ENCODE measurements at places on chromosomes 5 and 9. TPM values are rescaled to one million over a fixed set of nuclear protein-coding genes. Genes with fewer than 3 reads are reported as not detected.

Gene ZBTB34
- 8.1 TPM for total RNA-seq

Gene PCDHB9
- total RNA-seq: 0.05 TPM

Gene DPH7
- 41.9 TPM for total RNA-seq

Gene LRRC26
- total RNA-seq: not detected

Gene OLFM1
- total RNA-seq: not detected

Gene PDE6A
- total RNA-seq: 0.05 TPM

Gene RIMOC1
- 32.9 TPM for total RNA-seq

Gene RFK
- 9.6 TPM for total RNA-seq

GRCh38 chr9:132114102-132114707, 34.5 kb upstream of the MED27 start:
- no peaks in the 10 kb centered on the region for H3K36me3 ChIP-seq
- H3K27ac ChIP-seq: no peak overlapping the region
- peak; percentile 51 for DNase-seq
- H3K4me1 ChIP-seq: no peaks in the 10 kb centered on the region

DNA sequence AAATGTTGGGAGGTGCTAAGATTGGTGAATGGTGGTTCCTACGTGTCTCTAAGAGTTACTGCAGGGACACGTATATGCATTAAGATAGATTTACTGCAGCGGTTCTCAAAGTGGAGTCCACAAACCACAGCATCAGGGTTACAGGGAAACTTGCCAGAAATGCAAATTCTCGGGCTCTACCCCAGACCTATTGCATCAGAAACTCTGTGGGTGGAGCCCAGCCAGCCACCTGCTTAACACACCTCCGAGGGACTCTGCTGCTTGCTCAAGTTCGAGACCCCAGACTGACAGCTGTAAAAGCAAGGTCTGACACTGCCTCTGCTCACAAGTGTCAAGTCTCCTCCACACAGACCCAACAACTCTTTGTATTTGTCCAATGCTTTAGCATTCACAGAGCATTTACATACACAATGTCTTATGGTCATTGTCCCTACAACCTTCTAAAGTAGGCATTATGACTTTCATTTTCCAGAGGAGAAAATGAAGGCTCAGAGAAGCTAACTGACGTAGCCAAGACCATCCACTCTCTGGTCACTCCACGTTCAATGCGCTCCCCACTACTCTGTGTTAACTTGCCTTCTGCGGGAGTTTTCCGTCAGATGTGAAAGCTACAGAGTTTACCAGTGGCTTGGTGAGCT, 48.8 kb downstream of the HSD17B3 start:
- H3K27ac ChIP-seq: no peak overlapping the region
- peaks cover 9% of the 10 kb centered on the region for H3K4me1 ChIP-seq
- no peak for DNase-seq

- no peak overlapping the region for H3K4me3 ChIP-seq
- no peaks in the 10 kb centered on the region for H3K4me1 ChIP-seq
- H3K27ac ChIP-seq: no peak overlapping the region
- DNase-seq: no peak
- H3K36me3 ChIP-seq: no peaks in the 10 kb centered on the region
- peaks cover 29% of the 10 kb centered on the region for H3K27me3 ChIP-seq
These were observed 275.2 kb downstream of the SMARCA2 start for GRCh38 chr9:2290382-2290781.

DNA sequence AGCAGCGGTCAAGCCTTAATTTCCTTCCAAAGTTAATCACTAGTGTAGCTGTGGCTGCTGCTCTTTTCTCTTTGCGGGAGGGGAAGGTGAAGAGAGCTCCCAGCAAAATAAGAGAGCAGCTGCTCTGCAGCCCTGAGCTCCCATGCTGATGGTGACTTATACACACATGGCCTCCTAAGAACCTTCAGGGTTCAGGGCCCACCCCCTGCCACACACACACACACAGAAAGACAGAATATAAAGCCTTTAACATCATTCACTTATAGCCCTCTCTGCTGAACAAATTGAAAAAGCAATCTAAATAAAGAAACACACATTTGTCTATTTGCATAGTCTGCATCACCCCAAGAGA, 43.6 kb downstream of the GAS1 start:
- no peaks in the 10 kb centered on the region for H3K4me1 ChIP-seq
- peaks cover 65% of the 10 kb centered on the region for H3K27me3 ChIP-seq
- no peak overlapping the region for H3K4me3 ChIP-seq
- no peaks in the 10 kb centered on the region for H3K36me3 ChIP-seq

GRCh38 chr9:68545033-68545705, 4.5 kb upstream of the TMEM252 start:
- no peak overlapping the region for H3K27ac ChIP-seq
- no peak overlapping the region for H3K4me3 ChIP-seq
- no peaks in the 10 kb centered on the region for H3K4me1 ChIP-seq
- H3K27me3 ChIP-seq: peaks cover 28% of the 10 kb centered on the region
- no peaks in the 10 kb centered on the region for H3K36me3 ChIP-seq

DNA sequence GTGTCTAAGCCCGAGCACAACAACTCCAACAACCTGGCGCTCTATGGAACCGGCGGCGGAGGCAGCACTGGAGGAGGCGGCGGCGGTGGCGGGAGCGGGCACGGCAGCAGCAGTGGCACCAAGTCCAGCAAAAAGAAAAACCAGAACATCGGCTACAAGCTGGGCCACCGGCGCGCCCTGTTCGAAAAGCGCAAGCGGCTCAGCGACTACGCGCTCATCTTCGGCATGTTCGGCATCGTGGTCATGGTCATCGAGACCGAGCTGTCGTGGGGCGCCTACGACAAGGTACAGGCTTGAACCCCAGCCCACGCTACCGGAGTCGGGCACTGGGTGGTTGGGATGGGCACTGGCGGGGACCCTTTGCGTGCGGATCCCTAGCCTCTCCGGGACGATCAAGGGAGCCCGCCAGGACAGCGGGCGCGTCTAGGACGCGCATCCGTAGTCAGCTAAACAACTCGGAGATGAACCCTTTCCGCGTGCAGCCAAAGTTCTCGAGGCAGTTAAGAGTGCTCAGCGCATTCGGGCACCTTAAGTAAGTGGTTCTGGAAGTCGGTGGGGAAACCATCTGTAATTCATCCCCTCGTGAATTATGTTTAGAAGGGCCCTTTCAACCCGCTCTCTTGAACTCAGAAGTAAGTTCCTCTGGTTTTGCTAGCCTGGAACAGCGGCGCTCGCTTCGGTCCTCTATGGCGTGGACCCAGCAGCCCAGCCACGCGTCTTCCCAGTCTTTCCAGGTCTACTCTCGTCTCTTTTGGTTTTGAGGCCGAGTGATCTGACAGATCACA, 1.3 kb downstream of the KCNN2 start:
- peaks cover 10% of the 10 kb centered on the region for H3K4me1 ChIP-seq
- H3K27ac ChIP-seq: no peak overlapping the region
- no peak for DNase-seq
- H3K36me3 ChIP-seq: no peaks in the 10 kb centered on the region

DNA sequence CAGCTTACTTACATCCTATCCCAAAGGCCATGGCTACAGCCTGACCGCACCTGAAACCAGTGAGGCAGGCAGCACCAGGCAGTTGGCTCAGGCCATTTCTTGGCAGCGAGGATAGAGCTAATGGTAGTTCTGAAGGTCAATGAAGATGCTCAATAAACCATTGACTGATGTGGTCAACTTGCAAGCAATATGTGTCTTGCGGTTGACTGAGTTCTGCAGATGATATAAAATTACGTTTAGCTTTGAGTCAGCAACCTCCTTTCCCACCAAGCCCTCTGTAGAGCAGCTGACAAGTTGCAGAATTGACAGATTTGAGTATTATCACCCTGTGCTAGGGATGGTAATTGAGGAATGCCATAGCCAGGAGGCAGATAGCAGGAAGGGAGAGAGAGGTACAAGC, 189.0 kb upstream of the PUM3 start:
- no peaks in the 10 kb centered on the region for H3K4me1 ChIP-seq
- peaks cover 12% of the 10 kb centered on the region for H3K27me3 ChIP-seq
- DNase-seq: no peak

DNA sequence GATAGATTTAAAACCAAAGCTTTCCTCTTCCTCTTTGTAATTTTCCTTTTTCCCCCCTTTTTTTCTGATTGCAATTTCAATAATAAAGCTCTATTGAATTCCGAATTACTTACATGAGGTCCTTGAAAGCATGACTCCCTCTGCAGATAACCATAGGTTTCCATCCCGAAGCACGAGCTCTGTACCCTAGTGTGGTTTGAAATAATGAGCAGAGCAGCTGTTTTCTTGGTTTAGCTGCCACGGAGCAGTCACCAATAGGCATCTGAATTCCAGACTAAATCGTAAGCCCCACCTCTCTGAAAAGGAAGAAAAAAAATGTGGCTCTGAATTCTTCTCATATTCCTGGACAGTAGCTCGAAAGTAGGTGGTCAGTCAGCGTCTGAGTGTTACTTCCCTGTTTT, 18.5 kb upstream of the GNE start:
- no peaks in the 10 kb centered on the region for H3K4me1 ChIP-seq
- H3K36me3 ChIP-seq: no peaks in the 10 kb centered on the region
- no peak for DNase-seq
- no peak overlapping the region for H3K27ac ChIP-seq
- no peaks in the 10 kb centered on the region for H3K27me3 ChIP-seq

- no peak overlapping the region for H3K27ac ChIP-seq
- no peaks in the 10 kb centered on the region for H3K36me3 ChIP-seq
- H3K27me3 ChIP-seq: no peaks in the 10 kb centered on the region
- DNase-seq: no peak
- no peak overlapping the region for H3K4me3 ChIP-seq
- no peaks in the 10 kb centered on the region for H3K4me1 ChIP-seq
These were observed 35.7 kb upstream of the LURAP1L start for GRCh38 chr9:12739014-12739652.

DNA sequence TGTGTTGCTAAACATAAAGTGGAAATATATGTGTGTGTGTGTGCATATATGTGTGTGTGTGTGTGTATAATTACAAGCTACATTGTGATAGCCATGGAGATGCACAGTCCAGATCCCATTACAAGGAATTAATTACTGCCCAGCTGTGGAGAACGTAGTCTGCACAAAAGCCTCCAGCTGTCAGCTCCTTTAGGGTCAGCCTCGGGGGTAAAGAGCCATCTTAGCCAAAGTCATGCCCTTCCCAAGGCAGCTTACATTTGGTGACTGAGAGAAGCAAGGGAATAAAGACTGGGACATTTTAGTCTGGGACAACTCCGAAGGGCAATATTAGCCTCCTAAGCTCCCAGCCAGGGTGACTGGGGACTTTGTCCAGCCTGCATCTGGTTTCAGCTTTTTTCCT, 21.9 kb upstream of the FOCAD start:
- no peak overlapping the region for H3K4me3 ChIP-seq
- no peak overlapping the region for H3K27ac ChIP-seq
- H3K27me3 ChIP-seq: no peaks in the 10 kb centered on the region
- H3K36me3 ChIP-seq: no peaks in the 10 kb centered on the region

DNA sequence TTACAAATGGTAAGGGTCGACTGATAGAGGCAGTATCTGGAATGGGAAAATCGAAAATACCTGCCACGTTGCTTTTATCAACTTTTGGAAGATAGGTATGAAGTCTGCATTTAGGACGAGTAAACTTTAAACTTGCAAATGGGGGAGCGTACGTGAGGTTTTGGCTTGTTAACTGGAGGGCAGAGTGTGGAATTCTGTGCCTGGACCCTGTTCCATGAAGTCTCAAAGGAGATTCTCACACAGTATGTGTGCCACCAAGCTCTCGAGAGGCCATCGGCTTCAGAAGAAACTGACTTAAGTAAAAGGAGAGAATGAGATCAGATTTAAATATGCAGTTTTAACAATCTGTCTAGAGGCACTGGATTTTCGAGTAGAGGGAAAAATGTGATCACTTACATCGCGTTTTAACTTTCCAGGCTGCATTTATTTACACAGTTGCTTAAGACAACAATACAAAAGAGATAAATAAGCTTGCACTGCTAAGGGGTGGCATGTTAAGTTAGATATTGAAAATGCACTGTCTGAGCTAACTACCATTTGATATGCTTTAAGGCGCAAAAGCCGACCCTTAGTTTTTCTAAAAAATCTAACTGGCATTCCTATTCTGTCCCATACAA, 401.6 kb downstream of the EBF1 start:
- DNase-seq: no peak
- no peak overlapping the region for H3K27ac ChIP-seq
- H3K4me1 ChIP-seq: no peaks in the 10 kb centered on the region
- no peak overlapping the region for H3K4me3 ChIP-seq
- H3K27me3 ChIP-seq: no peaks in the 10 kb centered on the region

- no peak for DNase-seq
- no peaks in the 10 kb centered on the region for H3K27me3 ChIP-seq
- peaks cover 47% of the 10 kb centered on the region for H3K4me1 ChIP-seq
These were observed 69.9 kb downstream of the STK10 start for GRCh38 chr5:172117977-172118701.

- H3K4me1 ChIP-seq: no peaks in the 10 kb centered on the region
- no peak overlapping the region for H3K4me3 ChIP-seq
- no peak for DNase-seq
- no peaks in the 10 kb centered on the region for H3K27me3 ChIP-seq
- peaks cover 31% of the 10 kb centered on the region for H3K36me3 ChIP-seq
- H3K27ac ChIP-seq: no peak overlapping the region
These were observed 32.4 kb upstream of the PCDHA1 start for GRCh38 chr5:140753561-140753960.

- H3K4me1 ChIP-seq: peaks cover 37% of the 10 kb centered on the region
- peak; percentile 63 for DNase-seq
- peak overlapping the region; percentile 45 for H3K27ac ChIP-seq
- peak overlapping the region; percentile 79 for H3K4me3 ChIP-seq
These were observed 154.0 kb downstream of the PIK3R1 start for GRCh38 chr5:68369457-68370125.

DNA sequence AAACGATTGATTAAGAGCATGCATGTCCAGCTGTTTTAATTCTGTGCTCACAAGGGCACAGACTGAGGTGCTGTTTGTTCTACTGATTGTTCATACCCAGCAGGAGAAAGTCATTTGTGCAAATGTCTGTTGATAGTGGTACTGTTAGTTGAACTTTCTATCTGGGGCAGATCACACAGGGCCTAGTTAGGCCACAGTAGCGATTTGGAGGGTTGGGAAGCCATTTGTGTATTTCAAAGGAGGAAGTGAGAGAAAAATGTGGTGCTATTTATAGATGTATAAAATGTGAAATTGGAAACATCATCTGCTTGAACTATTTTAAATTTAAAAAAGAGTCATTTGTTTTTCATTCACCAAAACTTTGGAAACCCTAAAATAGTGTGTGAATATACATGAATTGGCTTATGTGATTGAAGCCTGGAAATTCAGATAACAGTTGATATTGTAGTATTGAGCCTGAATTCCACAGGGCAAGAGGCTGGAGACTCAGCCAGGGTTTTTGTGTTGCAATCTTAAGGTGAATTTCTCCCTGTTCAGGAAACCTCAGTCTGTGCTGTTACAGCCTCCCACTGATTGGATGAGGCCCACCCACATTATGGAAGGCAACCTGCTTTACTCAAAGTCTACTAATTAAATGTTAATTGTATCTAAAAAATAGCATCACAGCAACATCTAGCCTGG, 162.0 kb upstream of the CDKN2B start:
- peaks cover 7% of the 10 kb centered on the region for H3K4me1 ChIP-seq
- no peak overlapping the region for H3K27ac ChIP-seq
- peaks cover under 1% of the 10 kb centered on the region for H3K36me3 ChIP-seq
- H3K27me3 ChIP-seq: peaks cover 16% of the 10 kb centered on the region
- H3K4me3 ChIP-seq: no peak overlapping the region

DNA sequence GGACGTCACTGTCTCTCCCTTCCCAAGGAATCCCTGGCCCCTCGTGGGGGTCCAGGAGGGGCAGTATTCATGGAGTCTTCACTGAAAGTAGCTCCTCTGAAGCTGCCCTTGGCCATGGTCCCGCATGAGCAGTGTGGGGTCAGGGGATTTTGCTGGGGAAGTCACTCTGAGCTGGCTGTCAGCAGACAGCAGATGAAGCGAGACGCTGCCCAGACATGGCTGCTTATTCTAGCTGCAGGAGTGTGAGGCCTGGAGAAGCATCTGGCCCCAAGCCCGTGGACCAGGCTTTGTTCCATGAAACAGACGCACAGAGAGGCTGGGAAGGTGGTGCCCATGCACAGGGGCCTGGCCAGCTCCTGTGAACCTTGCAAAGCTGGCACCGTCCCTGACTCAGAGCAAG, 21.5 kb upstream of the ASS1 start:
- H3K4me3 ChIP-seq: no peak overlapping the region
- no peaks in the 10 kb centered on the region for H3K27me3 ChIP-seq
- no peak overlapping the region for H3K27ac ChIP-seq

Measured in activated T-cell treated with anti-CD3 and anti-CD28 coated beads, Interleukin-2, amount 50 U/mL, for 72 hours (primary cell).